DMS153 (cell line): ENCODE measurements at places on chromosomes 12 and 14.

DNA sequence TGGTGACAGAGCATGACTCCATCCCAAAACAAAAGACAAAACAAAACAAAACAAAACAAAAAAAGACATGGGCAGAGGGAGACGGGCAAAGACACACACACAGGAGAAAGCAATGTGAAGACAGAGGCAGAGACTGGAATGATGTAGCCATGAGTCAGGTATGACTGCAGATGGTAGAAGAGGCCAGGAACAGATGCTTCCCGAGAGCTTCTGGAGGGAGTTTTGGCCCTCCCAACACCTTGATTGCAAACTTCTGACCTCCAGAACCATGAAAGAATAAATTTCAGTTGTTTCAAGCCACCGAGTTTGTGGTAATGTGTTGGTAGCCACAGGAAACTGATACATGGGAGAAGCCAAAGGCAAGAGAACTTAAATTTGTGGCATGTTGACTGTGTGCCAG, 27.1 kb downstream of the VWF start:
- DNase-seq: no peak

GRCh38 chr12:125652681-125653080, 587.4 kb downstream of the AACS start:
- DNase-seq: no peak

DNA sequence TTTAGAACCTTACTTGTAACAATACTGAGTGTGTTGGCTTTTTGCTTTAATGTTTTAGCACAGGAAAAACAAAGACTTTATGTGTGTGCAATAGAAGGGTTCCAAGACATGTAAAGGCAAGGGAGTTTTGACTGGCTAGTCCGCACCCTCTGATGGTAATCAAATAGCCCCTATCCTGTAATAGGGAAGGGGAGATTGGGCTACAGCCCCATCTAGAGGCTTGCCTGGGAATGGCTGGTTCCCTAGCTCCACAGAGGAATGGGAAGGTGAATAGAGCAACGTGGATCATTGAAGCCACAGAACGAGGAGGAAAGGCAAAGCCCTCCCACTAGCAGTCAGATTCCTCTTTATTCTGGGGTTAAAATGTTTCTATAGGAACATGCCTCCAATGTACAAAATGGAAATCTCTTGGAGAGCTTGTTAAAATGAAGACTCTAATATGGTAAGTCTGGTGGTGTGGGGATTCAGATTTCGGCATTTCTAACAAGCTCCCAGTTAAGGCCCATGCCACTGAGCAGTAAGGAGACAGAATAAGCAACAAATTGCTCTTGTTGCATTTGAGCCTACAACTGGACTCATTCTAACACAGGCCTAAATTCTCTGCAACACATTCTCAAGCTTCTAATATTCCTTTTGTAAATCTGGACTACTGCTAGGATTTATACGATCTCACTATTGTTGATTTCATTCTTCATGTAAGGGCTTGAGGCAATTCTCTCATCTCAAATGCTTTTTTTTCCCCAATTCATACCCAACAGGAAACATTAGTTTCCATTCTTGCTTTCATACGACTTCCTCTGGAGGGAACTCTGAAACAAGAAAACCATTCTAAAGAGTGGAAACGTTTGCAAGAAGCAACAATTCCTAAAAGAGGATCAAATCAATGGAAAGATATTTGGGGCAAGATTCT, 57.1 kb downstream of the NIN start:
- DNase-seq: no peak

DNA sequence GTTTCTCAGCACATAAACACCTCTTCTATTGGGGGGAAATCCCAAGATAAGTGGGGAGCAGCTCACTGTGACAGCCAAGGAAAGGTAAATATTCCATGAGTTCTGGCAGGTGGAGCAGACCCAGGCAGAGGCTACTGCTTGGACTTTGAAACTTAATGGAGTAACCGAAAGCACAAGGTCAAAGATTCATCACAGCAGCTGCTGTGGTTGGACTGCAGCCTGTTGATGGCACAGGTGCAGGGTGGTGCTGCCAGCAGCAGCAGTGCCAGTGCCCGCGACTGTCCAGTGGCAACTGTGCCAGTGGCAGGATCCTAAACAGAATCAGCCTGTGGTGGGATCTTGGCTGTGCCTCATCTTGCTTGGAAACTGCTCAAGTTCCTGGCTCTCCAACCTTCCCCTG, 81.4 kb upstream of the ARID2 start:
- no peak for DNase-seq

GRCh38 chr12:90339837-90340236, 615.1 kb downstream of the CCER1 start:
- no peak for DNase-seq

- no peak for DNase-seq
These were observed 356 bp downstream of the OR4Q2 start for GRCh38 chr14:20002319-20002718.
